Kidney tubule cell (primary cell): ENCODE measurements at places on chromosomes 4 and X.
A peak's percentile ranks its signal among the peaks of the same experiment; 100 is the strongest.

DNA sequence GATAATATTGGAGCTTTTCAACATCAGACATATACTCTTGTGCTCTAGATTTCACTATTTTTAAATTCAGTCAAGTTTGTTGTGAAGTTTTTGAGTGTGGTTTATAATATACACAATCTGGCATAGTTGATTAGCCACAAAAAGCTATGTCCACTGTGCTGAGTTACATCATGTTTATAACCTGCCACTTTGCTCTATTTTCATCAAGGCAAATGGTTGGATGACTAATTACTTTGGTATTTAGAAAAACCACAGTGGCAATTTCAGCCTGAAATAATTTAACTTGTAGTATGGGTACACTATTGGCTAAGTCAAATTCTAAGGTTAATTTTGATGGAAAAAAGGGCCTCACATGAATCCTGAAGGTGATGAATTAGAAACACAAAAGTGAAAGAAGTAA lies 262.6 kb downstream of the C4orf33 start:
- DNase-seq = peak; percentile 77

GRCh38 chr4:21699446-21699845 lies 249.1 kb downstream of the KCNIP4 start:
- DNase-seq = no peak

DNA sequence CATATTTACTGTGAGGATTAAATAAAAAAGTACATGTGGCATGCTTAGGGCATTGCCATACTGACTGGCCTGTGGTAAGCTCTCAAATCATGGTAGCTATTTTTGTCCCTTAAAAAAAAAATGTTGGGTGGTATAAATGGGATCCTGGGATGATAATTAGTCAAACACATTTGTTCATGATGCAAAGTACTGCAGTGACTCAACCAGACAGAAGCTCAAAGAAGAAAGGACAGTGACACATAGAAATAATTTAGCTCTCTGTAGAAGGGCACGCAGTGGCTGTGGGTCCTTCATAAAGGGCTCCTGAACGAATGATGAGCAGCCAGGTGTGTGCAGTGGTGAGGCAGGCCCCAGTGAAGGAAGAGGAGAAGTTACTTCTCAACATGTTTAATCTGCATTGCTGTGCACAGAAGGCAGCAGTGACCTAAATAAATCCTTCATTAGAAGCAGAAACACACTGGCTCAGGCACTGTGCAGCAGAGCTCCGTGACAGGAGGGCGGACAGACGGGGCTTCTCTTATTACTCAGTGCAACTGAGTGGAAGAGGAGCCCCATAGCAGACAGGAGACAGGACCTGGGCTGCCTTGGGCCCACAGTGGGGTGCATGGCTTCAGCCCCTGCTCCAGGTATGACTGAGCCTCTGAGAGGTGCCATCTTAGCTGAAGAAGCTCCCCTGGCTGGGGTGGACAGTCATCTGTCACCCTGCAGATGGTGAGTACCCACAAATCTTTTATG lies 20.3 kb downstream of the HS3ST1 start:
- no peak for DNase-seq

DNA sequence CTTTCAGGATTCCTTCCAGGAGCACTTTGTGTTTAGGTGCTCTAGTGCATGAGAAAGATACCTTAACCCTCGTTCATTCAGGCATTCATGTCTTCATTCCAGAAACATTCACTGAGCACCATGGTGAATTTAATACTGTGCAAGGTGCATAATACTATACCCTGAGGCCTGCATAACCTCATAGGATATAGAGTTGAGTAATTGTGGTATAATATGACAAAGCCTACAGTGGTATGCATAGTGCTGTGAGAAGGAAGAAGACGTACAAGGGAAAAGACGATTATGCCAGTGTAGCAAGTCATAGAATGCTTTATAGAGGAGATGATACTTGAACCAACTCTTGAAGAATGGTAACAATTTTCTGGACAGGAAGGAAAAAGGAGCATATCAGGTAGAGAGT lies 34.3 kb downstream of the MTM1 start:
- no peak for DNase-seq

DNA sequence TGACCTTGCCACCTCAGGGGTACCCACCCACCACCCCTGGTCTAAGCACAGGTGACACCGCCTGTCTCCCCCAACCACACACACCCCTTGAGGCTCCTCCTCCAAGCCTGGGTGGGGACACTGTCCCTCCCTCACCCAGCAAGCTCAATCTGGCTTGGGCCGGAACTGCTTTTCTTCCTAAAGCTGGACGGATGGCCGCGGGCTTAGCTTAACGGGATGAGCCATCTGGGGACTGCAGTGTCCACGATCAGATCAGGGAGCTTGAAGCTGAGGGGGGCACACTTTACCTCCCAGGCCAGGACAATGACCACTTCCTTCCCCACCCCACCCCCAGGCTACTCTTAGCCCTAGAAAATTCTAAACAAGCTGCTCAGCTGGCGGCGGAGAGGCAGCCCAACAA lies 1.0 kb upstream of the SLC6A8 start:
- no peak for DNase-seq

- no peak for DNase-seq
Observed at GRCh38 chr4:30920043-30920442, 199.9 kb downstream of the PCDH7 start.

DNA sequence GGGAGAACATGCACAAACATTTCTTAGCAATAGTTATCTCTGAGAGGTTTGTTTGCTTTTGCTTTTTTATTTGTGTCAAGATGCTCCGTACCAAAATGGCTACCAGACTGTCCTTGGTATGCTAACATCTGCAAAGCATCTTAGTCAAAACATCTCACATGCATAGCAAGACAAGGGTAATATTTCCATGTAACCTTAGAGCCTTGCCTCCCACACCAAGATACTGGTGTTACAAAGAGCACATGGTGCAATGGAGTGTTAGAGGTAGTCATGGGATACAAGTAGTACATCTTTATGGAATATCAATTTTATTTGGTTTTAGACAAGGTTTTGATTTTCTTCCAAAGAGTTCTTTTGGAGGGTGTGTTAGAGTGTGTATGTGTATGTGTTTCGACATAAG lies 109.7 kb downstream of the NR3C2 start:
- DNase-seq = no peak
